ENCODE measurements at places on chromosomes 5 and 9.

- no peak for DNase-seq
These were observed 157.5 kb downstream of the ZSWIM6 start for GRCh38 chr5:61489574-61489973.

- DNase-seq: no peak
These were observed 1.4 kb downstream of the ADAMTS2 start for GRCh38 chr5:179343719-179344430.

GRCh38 chr9:25677301-25678146, 720 bp downstream of the TUSC1 start:
- DNase-seq: peak; percentile 46

DNA sequence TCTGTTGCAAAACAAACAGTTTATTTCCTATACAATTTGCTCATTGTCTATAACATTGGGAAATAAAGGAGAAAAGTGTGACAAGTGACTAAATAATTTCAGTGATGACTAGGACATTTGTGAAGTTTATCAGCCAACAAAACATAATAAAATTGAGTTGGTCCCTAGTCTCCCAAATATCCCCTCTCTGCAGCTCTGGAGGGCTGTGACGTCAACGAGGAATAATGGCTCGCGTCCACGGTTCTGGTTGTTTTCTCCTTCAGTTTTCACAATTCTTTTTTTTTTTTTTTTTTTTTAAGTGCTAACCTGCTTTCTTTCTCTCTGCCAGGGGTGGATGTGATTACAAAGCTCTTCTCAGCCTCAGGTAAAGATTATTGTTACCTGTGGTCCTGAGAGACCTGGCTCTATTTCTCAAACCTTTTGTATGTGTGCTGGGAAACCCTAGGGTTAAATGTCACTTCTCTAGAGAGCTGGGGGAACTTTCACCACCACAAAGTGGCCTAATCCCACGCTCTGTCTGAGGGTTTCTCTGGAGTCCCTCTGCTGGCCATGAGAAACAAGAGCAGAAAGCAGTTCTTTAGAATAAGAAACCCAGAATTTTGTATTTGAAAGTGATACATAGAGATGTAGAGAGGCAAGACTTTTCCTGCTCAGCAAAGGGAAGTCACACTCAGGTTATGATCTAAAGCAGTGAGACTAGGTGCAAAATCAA, 36.2 kb upstream of the ANKRD55 start:
- no peak for DNase-seq

All from HS-5 (cell line).